ENCODE measurements at places on chromosomes 3 and 15.

DNA sequence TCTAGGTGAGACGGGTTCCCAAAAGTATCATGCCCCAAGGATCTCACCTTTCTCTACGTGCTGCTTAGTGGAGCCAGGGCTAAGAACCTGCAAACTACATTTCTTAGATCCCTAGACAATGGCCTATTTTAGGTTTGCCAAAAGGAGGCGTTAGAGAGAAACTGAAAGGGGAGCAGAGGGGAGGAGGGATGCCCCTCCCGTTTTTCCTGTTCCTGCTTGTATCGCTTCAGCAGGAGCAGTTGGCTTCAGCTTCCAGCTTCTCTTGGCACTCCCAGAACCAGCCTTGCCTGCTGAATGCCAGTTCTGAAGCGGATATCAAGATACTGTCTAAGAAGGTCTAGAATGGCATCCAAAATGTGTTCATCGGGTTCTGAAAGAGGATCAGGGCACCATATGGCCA is 58.4 kb upstream of the ABHD17C start:
- no peak for DNase-seq

GRCh38 chr3:132448216-132448961 is 31.1 kb downstream of the DNAJC13 start:
- no peak for DNase-seq

GRCh38 chr15:97745481-97746071 is 214.9 kb upstream of the ARRDC4 start:
- no peak for DNase-seq

DNA sequence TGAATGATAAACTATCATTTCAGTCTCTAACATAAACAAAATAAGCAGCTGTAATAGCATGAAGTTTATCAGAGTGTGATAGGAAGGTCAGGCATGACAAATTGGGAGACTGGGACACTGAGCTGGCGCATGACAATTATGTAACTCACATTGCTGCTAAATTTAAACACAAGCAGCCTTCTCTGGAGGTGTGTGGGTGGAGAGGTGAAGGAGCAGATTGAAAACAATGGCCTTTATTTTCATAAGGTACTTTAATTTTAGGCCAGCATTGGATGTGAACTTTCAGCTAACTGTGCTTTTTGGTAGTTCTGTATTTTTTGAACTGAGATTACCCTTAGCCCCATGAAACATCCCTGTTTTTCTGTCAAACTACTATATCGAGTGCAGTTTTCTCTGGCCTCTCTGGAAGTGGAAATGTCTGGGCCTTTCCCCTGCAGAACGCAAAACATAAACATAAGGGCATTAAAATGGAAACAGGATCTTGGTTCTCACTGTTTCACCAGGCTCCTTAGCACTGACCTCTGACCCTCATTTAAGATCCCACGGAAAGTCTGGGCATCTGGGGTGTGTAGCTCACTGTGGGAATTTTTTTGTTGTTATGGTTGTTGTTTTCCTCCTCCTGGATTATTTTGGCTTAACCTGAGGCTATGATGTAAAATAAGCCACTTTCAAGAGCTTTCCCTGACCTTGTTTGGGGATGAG is 160.1 kb upstream of the DPH6 start:
- no peak for DNase-seq

DNA sequence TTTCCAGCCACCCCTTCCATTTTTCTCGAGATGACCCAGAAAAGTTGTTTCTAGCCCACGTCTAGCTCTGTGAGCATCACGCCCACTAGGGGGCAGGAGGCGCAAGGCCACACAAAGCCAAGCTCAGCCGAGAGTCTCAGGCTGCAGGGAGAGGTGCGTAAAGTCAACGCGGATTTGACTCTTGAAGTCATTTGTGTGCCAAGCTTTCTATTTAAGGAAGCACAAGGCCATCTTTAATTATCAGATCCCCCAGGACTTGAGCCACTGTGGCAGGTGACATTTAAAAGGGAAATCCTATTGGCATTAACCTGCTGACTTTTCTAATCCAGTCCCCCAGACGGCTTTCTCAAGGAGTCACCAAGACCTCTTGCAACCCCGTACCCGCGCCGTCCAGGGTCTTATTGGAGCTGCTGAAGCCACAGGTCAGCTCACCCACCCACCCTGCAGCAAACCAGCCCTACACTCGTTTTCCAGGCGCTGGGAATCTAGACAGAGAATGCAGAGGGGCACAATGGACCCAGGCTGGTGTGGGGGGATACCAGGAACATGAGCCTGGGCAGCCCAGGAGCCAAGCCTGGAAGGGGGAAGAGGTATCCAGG is 62.1 kb downstream of the CAPN7 start:
- peak; percentile 71 for DNase-seq

GRCh38 chr3:55511895-55512570 is 24.9 kb upstream of the WNT5A start:
- DNase-seq, result no peak

- no peak for DNase-seq
Observed at GRCh38 chr3:109442531-109442930, 105.2 kb upstream of the DPPA4 start.

DNA sequence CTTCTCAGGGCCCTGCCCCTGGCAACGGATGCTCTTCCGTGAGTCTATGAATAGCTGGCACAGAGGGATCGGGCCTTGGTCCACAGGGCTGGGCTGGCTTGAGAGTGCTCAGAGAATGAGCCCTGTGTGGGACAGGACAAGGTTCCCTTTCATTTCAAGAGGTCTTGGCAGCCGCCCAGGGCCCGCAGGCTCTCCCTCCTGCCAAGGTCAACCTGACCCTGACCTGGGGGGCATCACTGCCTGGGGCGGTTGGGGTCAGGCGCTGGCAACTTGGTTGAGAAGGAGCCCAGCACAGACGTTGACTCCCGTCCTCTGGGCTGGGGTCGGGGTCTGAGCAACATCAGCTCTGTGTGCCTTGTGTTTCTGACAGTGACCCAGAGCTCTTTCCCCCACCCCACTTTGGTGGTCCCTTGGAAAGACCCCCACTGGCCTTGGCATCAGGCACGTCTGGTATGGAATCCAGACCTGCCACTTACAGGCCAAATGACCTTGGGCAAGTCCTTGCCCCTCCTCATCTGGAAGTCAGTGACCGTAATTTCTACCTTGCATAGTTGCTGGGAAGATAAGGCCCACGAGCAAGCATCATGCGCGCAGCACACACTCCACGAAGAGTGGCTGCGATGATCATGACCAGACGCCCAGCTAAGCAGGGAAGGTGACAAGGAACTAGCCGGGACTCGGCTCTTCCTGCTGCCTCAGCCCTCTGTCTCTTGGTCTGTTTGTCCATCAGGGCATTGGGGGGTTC is 36.4 kb downstream of the EPHB3 start:
- no peak for DNase-seq

DNA sequence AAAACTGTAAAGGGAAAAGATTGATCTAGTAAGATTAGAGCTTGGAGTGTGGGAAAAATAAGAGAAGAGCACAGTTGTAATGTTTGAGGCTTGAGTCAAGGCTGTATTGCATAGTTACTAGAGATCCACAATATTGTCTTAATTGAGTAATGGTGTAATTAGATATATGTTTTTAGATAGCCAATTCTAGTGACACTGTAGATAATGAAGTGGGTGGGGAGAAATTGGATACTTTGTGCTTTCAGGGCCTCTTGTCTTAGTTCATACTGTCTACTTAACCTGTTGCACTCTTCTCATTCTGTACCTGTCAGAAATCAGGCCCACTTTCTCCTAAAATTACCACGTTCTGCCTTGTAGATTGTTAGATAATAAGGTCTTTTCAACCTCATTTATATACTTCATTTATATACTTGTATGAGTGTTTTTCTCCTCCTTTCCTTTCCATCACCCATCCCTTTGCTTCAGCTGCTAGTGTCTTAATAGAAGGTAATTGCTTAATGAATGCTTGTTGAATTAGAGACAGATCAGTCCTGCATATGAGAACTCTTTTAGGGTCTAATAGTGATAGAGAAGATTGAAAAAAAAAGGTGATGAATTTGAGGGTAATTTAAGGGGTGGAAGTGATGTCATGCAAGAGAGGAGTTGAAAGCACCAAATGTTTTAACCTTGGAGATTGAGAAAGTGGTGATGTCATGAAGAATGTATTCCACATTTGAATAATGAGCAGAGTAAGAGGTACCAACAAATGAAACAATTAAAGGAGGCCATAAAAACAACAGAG is 32.0 kb downstream of the PIK3CA start:
- DNase-seq, result no peak

DNA sequence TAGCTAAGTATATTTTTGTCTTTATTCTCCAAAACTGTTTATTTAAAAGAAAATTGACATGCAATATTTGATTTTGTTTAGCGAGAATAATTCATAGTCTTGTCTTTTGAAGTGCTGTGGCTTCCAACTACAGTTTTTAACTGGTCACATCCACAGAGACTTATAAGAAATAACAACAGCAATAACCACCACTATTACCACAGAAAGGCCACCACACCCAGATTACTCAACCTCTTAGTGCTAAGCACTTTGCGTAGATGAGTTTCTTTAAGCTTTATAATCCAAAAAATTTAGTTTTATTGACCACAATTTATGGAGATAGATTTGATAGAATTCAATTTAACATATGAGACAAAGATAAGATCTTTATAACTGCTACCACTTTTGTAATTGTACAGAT is 468.4 kb upstream of the UBE2E2 start:
- no peak for DNase-seq

GRCh38 chr3:157098823-157099185 is 61.1 kb downstream of the CCNL1 start:
- DNase-seq, result no peak

DNA sequence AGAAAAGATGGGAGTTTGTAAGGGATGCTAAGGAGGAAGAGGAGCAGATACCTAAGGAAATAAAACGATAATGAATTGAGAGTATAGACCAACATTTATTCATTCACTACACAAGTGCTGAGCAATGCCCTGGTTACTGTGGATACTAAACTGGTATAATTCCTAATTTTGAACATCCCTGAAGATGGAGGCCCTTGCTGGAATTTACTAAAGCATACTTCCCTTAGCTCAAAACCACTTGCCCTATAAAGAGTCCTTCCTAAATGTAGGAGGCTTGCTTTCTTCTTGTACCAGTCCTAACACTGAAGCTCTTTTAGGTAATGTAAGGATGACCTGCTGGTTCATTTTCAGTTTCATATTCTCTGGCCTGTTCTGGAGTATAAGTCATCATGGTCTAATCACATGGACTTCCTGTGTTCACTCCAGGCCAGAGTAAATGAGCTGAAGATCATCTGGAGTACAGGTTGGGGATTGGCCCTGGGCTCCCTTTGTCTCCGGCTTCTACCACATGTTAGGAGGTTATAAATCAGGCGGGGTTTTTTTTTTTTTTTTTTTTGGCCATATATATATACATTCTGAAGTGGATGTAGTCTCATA is 40.1 kb upstream of the MTMR10 start:
- no peak for DNase-seq

- no peak for DNase-seq
Observed at GRCh38 chr3:29186131-29186599, 94.7 kb upstream of the RBMS3 start.

GRCh38 chr15:83657549-83657948 is 3.6 kb downstream of the ADAMTSL3 start:
- DNase-seq, result no peak

GRCh38 chr3:190404715-190405114 is 16.8 kb downstream of the CLDN16 start:
- no peak for DNase-seq

GRCh38 chr3:133695560-133696171 is 33.9 kb upstream of the TOPBP1 start:
- DNase-seq, result no peak

- no peak for DNase-seq
Observed at GRCh38 chr3:557972-558371, 361.4 kb downstream of the CHL1 start.

DNA sequence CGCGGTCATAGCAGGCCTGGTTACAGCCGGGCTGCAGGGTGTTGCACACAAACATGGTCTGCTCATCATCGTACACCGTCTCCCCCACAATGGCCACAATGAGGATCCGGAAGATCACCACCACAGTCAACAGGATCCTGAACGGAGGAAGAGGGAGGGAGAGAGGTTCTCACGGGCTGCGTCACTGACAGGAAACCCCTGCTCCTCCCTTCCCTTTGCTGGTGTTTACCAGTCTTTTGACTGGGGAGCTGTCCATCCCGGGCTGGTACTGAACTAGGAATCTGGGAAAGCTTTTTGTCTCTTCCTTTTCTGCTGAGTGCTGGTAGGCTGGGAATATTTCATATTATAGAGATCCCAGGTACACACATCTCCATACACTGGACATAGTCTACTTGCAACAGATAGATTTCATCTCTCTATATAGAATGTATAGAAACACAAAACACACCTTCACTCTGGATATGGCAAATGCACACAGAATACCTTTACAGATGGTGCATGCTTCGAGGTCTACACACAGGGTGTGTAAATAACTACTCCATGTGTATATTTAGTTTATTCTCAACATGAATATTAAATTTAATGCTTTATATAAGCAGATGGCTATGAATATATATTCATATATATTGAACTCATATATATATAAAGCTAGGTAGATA is 1.4 kb downstream of the GJD2 start:
- DNase-seq, result no peak

GRCh38 chr3:28301688-28302087 is 46.8 kb upstream of the ZCWPW2 start:
- DNase-seq, result no peak

- peak; percentile 25 for DNase-seq
Observed at GRCh38 chr3:66378256-66378655, 122.6 kb downstream of the LRIG1 start.

DNA sequence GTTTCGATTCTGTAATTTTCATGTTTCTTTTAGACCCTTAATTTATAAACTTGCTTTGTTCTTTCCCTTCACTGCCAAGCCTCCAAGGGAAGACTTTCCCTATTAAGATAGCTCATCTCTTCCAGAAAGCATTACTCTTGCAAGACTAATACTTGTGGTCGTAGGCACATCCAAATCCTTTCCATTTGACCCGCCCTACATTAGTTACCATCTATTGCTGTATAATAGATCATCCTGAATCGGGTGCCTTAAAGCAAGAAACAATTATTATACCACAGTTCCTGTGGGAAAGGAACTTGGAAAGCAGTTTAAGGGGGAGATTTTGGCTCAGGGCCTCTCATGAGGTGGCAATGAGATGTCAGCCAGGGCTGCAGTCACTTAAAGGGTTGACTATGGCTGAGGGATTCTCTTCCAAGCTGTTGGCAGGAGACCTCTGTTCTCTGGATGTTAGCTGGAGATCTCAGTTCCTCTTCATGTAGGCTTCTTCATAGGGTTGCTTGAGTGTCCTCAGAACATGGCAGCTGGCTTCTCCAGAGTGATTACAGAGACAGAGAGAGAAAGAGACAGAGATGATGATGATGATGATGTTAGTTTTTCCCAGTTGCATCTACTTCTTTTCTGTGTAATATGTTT is 570.4 kb upstream of the TGFBR2 start:
- no peak for DNase-seq

GRCh38 chr15:60787837-60788691 is 309.1 kb upstream of the ICE2 start:
- DNase-seq, result no peak

- DNase-seq, result no peak
Observed at GRCh38 chr3:157248590-157249422, 88.9 kb upstream of the CCNL1 start.

GRCh38 chr3:60046210-60046609 is 996.4 kb upstream of the CFAP20DC start:
- DNase-seq, result no peak
